Nucleus accumbens (tissue), 56 donors: ENCODE measurements at places on chromosomes 3 and 15.

GRCh38 chr15:42087926-42088800 lies 6.2 kb downstream of the PLA2G4D start:
- DNase-seq: no peak

DNA sequence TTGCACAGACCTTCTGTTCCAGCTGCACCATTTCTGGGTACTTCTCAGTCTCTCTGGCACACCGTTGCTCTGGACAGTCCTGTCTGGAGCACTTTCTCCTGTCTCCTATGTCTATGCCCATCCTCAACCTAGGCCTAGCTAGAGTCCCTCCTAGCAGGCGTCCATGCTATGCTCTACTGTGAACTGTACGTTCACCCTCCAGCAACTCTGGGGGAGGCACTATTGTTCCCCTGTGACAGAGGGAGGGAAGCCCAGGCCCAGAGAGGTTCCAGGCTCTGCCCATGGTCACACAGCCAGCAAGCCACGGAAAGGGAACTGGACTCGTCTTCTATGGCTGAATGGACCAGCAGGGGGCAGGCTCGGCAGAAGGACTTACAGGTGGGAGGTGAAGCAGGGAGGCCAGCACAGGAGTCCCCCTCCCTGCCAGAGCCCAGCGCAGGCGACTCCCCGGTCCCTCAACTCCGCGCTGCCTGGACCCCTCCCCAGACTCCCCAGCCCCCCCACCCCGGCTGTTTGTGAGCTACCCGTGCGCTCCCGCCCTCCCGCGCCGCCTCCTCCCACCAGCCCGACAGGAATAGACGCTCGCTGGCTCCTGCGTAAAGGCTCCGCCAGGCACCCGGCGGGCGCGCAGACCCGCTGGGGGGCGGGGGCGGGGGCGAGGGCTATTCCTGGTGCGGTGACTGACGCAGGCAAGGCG lies 1.7 kb upstream of the LINGO1 start:
- peak; percentile 57 for DNase-seq

DNA sequence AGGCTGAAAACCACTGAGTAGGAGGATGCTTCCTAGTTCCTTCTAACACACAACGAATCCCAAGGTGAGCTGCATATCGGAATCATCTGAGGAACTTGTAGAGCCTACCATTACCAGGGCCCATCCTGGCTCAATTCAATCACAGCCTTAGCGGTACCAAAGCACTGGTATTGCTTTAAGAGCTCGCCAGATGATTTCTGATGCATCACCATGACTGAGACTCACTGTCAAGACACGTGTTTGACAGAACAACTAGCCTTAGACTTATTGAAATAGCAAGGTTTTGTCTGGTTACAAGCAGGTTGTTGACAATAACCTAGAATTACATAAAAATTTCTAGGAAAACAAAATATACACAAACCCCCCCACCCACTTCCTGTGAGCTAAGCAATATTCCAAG lies 68.5 kb downstream of the CBLB start:
- DNase-seq: no peak

DNA sequence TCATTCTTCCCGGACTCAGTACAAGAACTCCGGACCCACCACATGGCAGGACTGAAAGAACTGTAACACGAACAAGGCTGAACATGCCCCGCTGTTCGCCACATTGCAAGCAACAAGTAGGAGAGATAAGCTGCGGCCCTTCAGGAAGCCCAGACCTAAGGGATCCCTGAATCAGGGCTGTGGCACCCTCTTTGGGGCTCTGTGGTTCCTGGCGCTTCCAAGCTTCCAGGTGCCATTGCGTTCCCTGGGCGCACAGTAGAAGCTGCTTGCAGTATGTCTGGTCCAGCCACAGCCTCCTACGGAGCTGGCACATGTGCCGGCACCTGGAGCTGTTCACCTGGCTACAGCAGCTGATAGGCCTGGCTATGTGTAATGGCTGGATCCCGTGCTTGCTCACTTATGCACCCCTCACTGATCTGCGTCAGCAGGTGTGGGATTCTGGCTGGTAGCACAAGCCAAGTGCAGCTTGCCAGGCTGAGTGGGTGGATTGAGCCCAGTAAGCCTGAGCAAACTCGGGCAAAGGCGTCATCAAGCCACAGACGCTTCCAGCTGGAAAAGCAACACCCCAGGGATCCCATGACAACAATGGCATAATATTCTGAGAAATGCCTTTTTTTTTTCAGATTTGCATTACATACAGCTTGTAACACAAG lies 748.6 kb upstream of the GBE1 start:
- no peak for DNase-seq

DNA sequence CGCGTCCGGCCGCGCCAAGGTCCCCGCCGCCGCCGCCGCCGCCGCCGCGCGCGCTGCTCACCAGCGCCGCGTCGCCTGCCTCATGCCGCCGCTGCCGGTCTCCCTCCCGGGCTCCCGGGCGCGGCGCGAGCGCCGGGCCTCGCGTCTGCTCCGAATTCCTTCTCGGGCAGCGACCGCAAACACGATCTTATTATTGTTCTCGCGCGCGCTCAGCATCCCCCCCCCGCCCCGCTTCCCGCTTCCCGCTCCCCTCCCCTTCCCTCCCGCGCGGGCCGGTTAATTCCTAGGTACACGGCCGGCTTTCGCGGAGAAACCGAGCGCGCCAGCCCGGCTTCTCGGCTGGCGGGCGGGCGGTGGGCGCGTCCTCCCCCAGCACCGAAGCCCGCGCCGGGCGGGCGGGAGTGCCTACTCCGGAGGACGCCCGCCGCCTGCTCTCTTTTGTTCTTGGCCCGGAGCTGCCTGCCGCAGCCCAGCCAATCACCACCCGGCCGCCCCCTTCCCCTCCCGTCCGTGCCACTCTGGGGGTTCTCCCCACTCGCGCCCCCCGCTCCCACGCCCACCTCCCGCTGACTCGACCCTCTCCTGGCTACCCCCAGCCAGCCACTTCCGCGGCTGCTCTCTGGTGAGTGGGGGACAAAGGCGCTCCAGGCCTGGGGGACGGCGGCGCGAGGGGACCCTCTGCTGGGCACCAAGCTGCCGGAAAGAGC lies at the start of gene HDGFL3:
TSS of gene HDGFL3 (minus strand) at position 164 of the 707 bp plus-strand sequence. CDS start 409 bp downstream, outside the sequence.
- peak; percentile 57 for DNase-seq

DNA sequence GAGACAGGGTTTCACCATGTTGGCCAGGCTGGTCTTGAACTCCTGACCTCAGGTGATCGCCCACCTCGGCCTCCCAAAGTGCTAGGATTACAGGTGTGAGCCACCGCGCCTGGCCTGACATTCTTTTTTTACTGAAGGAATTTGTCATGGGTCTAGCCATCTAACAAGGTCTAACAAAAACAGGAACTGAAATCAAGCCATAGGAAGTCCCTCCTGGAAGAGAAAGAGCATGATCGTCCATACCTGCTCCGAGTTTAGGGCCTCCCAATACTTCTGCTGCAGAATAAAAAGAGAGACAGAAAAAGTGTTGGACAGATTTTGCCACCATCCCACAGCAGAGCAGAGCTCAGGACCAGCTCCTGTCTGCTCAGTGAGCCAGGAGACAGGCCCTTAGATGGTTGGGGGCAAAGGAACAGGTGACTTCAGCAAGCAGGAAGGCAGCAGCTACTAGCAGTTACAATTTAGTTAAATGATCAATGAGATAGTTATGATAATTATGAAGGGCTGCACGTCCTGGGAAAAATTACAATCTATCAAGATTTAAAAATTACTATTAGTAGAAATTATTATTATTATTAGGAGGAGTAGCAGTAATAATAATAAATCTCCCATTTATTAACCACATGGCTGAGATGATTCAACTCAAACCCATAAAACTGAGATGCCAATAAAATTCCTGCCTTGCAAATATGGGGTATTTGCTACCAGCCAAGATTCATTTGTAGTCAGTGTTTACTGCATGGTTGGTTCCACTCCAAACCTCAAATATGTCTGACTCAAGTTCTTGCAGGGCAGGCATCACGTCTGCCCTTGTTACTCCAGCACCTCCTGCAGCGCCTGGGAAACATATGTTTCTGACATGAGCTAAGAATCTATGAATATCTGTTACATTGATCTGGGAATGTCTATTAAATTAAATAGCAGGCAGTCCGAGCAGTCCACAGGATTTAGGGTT lies 40.1 kb downstream of the TMEM44 start:
- no peak for DNase-seq

DNA sequence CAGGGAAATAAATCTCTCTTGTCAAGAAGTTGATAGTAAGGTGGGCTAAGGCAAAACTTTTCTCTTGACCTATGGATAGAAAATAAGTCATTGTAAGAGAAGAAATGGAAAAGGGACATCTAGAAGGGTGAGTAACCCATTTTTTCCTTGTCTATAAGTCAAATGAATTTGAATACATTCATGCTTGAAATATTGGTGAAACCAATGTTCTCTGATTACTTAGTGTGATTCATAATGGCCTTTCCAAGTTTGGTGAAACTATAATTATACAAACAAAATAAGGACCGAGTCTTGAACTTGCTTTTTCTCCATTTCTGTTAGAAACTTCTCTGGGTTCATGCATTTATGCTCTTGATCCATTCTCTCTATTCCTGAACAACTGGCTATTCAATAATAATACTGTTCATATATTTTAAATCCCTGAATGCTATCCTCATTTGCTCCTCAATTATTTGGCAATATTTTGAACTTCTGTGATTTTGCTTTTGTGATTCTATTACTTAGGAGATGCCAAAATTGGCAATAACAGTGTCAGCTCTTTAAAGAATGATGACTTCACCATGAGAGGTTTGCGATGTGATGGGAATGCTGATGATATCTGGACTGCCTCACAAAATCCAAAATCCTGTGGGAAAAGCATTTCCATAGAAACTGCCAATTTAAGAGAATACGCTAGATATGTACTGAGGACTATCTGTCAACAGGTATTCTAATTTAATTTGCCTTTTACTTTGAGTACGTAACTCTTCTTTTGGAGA lies 12.3 kb downstream of the P2RY12 start:
- no peak for DNase-seq

GRCh38 chr3:195750797-195751520 lies 30.2 kb downstream of the MUC20 start:
- no peak for DNase-seq
